ENCODE measurements at places on chromosomes 2 and 18. TPM values are rescaled to one million over a fixed set of nuclear protein-coding genes. Genes with fewer than 3 reads are reported as not detected.

DNA sequence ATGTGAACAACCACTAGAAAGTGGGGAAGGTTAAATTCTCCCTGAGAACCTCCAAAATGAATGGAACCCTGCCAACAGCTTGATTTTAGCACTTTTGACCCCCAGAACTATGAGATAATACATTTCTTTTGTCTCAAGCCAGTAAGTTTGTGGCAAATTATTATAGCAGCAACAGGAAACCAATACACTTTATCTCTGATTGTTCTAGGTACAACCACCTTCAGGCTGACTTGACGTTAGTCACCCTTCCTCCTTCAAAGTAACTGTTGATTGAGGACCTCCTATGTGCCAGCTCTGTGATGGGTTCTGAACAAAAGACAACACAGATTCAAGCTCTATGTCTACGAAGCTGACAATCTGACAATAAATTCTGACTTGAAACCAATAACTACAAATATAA, 318.9 kb downstream of the NCKAP5 start:
- DNase-seq: no peak

DNA sequence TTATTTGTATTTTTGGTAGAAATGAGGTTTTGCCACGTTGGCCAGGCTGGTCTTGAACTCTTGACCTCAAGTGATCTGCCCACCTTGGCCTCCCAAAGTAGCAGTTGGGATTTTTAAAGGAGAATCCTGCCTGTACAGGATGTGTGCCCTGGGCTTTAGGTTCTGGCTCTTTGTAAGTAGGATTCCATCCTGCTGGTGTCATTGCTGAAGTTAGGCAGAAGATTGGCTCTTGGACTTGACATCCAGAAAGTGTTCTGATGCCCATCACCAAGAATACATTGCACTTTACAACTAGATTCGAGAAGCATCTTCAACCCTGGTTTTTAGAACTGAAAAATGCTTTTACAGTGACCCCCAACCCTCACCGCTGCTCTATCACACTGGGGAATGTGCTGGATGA, 4.4 kb upstream of the TWIST2 start:
- DNase-seq: no peak

- no peak for DNase-seq
These were observed 116.9 kb upstream of the FHL2 start for GRCh38 chr2:105515581-105516415.

DNA sequence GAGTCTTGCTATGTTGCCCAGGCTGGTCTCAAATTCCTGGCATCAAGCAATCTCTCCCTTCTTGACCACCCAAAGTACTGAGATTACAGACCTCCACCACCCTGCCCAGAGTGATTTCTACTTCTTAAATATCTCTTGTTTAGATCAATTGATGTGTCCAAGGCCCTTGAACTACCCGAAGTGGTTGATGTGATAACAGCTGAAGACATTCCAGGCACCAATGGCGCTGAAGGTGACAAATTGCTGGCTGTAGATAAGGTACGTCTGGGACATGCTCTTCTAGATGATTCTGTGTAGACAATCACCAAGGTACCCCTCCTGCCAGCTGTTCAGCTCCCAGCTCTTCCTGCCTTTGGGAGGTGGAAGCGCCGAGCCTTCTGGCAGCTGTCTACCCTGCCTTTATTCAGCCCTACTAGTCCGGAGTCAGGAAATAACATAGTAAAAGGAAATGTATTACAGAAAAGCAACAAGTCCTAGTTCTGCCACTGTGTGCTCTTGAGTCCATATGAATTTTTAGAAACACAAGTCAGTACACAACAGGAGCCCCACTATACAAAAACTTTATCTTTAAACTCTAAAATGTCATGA, 61.3 kb upstream of the BZW1 start:
- DNase-seq: no peak

Gene CYTIP
- polyA plus RNA-seq: 1.6 TPM

Data from right renal cortex interstitium (tissue), 3 donors.